ENCODE measurements at places on chromosomes 11 and 22. TPM values are rescaled to one million over a fixed set of nuclear protein-coding genes. Genes with fewer than 3 reads are reported as not detected.

The GGTLC3 gene
- not detected for total RNA-seq

The VSIG10L2 gene
- not detected for total RNA-seq

The TCN1 gene
- total RNA-seq = not detected

The SLC35F2 gene
- total RNA-seq = 12.7 TPM

The FBLN1 gene
- total RNA-seq = 297 TPM

The FGF19 gene
- not detected for total RNA-seq

The RFPL1 gene
- 0.63 TPM for total RNA-seq

The GUCY1A2 gene
- total RNA-seq = 15.1 TPM

The PLA2G3 gene
- 0.20 TPM for total RNA-seq

The SMTNL1 gene
- total RNA-seq = not detected

The AIFM3 gene
- total RNA-seq = 2.4 TPM

The NOX4 gene
- 17.9 TPM for total RNA-seq

The DMC1 gene
- total RNA-seq = 4.2 TPM

The OR10G6 gene
- not detected for total RNA-seq

The TEAD1 gene
- 161 TPM for total RNA-seq

The DAGLA gene
- total RNA-seq = 8.1 TPM

The PNPLA5 gene
- total RNA-seq = not detected

The SPI1 gene
- total RNA-seq = not detected

The OR10D3 gene
- total RNA-seq = not detected

The ZNF214 gene
- 6.5 TPM for total RNA-seq

The TIMM8B gene
- total RNA-seq = 51.9 TPM

Measured in mesothelial cell of epicardium (in vitro differentiated cells).